ENCODE measurements at places on chromosomes 12 and 14. TPM values are rescaled to one million over a fixed set of nuclear protein-coding genes. Genes with fewer than 3 reads are reported as not detected.
A peak's percentile ranks its signal among the peaks of the same experiment; 100 is the strongest.

- no peak for DNase-seq
These were observed 99.1 kb upstream of the NAP1L1 start for GRCh38 chr12:76183459-76184186.

AGAP2 gene
- 0.92 TPM for total RNA-seq

- no peak for DNase-seq
These were observed 97.8 kb downstream of the HMGA2 start for GRCh38 chr12:65922077-65922476.

HSPB8 gene
- total RNA-seq = 3.5 TPM

DNA sequence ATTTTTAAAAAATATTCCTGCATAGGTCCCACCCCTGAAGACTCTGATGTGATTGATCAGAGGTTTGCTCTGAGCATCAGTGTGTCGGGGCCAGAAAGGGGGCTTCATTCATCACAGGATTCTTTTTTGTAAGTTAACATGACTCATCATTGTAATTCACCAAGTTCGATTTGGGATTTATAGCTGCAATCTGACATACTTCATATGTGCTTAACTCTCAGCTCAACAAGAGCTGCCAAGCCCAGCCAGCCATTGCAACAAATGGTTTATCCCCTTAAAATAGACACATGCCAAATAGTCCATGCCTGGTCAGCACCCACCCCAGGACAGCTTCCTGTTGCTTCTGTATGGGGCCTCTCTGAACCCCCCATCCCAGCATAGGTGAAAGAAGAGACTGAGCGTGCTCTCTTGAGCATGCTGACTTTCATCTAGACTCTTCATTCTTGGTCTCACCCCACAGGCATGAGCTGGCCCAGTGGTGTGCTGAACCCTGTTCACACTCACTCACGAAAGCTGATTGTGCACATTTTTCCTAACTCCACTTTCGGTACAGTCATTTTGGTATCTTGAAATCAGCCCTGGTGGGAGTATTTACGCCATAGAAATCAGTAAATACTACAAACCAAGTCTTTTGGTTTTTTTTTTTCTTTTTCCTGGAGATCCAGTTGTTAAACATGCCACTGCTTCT lies 101.4 kb downstream of the STAB2 start:
- no peak for DNase-seq

DNA sequence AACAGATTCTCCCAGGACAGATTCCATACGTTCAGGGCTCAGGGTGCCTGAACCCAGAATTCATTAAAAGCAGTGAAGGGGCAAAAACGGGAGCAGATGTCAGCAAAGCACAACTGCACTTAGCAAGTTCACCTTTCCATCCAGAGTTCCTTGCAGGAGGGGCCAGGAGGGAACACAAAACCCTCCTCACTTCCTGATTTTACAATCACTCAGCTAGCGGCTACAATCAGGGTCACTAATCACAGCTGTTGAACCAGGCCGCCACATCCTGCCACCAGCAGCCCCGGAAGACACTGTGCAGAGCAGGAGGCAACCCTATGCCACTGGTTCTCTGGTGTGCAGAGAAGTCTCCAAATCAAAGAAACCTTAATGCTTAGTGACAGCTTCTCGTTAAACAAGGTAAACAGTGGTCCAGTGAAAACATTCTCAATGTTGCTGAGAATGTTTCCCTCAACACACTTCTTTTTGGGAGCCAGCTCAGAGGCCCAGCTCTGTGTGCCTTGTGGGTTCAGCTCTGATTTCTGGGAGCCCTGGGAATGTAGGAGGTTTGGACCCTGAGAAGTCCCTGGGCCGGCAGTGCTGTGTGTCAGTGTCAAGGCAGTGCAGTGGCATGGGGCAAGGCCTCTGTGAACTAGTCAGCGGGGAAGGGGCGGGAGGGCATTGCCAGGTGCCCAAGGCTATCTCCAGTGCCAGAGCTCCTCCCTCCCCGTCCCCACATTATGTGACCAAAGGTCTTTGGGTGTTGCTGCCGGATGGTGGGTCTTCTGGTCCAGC lies 54.5 kb downstream of the VCPKMT start:
- peak; percentile 73 for DNase-seq

ABCB9 gene
- 4.6 TPM for total RNA-seq

DNA sequence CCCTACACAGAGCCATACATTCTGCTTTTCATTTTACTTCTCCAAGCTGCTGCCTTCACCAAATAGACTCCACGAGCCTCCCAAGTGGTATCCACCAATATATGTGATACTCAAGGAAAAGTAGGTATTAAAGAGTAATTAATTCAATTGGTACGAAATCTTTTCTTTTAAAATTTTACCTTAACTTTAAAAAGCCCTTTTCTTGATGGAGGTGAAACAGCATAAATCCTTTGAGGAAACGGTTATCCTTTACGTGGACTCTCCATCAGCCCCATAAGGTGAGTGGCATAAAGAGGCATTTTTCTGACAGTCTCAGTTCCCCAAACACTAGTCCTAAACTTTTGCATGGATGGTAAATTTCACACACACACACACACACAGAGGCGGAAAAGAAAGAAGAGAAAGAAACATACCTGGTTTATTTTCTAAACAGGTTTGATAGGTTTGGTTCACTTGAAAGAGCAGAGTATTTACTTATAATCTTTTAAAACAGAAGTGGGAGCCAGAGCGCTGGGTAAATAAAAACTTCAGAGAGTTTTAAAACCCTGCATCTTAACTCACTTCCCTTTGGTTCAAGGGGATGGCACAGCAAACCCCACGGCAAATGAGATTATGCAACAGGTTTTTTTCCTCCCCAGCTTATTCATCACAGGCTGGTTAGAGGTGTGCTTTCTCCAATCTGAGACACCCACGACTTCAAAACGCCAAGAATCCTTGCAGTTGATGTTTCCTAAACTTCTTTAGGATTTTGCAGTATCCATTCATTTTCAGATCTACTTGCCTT lies 1.9 kb downstream of the DUSP16 start:
- peak; percentile 65 for DNase-seq

DNA sequence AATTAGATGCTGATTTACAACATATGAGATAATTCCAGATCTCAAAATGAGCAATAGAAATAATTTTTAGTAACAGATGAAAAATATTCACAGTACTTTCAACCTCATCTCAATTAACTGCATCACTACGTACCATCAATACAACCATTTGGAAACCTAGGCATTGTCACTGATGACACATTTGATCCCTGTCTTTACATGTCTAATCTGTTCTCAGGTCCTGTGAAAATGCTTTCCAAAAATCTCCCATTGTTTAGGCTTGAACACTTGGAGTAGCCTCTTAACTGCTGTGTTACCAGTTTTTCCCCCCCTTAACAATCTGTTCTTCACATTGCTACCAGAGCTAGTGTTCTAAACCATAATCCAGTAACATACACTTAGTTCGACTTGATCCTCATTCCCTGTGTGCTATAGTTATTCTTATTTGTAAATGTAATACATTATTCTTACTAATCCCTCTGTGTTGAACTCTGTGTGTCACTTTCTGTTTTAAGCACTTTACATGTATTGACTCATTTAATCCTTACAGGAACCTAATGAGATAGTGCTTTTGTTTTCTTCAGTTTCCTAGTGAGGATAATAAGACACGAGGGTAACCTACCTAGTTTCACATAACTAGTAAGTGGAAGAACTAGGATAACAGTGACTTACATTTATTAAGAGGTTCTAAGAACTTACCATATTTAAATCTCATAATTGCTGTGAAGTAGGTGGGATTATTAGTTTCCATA lies 41.7 kb downstream of the LARP4 start:
- no peak for DNase-seq

RPS6KA5 gene
- 23.3 TPM for total RNA-seq

SERPINA5 gene
- total RNA-seq = 0.75 TPM

DNA sequence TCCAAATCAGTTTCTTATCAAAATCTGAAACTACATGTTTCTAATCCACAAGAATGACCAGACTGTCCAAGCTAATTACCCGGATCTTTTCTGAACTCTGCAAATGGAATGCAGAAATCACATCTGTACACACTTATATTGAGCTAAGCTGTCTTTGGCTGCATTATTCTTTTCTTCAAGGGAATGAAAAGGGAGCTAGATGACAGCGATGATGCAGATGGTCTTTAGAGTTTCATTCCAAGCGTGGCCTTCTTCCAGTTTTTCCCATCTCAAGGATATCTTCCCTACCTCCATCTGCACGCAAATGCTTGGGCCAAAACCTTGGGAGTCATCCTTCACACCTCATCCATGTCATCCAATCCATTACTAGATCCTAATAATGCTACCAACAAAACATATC lies 12.6 kb downstream of the KCNH5 start:
- DNase-seq = no peak

DNA sequence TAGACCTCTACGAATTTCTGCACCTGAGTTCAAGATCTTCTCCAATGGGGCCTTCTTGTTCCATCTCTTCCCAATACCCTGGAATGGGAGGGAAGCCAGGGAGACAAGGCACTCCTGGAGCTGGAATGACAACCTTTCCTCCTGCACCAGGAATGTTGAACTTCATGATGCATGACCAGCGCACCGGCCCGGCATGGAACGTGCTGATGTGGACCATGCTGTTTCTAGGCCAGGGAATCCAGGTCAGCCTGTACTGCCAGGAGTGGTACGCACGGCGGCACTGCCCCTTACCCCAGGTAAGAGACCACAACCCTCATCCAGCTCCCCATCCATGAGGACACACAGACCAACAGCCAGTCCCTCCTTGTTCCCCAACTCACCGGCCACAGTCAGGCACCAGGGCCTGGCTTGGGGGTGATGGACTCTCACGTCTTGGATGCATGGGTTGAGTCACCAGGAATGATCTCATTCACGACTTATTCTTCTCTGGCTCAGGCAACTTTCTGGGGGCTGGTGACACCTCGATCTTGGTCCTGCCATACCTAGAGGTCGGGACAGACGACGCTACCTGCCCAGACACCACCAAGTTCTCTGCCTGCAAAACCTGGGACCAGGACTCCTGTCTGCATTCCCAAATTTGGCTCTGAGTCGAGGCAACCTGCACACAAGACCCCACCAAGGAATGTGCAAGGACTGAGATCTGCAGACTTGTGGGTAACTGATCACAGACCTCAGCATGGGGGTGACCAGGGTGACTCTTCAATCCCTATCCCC lies 20.5 kb downstream of the SOAT2 start:
- no peak for DNase-seq

GRCh38 chr12:32765906-32766305 lies 10.2 kb upstream of the YARS2 start:
- no peak for DNase-seq

- no peak for DNase-seq
These were observed 145.2 kb upstream of the WSCD2 start for GRCh38 chr12:107983756-107984472.

DNA sequence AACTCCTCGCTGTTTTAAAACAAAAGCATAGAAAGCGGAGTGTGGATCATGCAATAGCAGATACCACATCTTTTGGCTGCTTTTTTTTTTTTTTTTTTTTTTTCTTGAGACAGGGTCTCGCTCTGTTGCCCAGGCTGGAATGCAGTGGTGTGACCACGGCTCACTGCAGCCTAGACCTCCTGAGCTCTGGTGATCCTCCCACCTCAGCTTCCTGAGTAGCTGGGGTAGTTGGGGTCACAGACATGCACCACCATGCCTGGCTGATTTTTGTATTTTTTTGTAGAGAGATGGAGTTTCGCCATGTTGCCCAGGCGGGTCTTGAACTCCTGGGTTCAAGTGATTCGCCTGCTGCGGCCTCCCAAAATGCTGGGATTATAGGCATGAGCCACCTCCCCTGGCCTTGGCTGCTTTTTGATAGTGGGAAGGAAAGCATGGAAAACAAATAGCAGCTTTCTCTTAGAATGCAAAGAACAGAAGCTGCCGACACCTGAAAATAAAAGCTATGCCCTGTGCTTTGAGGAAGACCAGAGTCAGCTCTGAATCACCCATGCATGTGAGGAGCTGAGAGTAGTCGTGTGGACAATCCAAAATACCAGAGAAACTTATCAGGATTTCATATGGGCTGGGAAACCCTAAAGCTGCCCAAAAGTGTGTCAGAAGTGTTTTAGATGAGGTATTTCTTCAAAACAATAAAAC lies 3.6 kb upstream of the ELK3 start:
- no peak for DNase-seq

PNP gene
- 93.6 TPM for total RNA-seq

- DNase-seq = no peak
These were observed 18.8 kb upstream of the LTA4H start for GRCh38 chr12:96054244-96054610.

DNA sequence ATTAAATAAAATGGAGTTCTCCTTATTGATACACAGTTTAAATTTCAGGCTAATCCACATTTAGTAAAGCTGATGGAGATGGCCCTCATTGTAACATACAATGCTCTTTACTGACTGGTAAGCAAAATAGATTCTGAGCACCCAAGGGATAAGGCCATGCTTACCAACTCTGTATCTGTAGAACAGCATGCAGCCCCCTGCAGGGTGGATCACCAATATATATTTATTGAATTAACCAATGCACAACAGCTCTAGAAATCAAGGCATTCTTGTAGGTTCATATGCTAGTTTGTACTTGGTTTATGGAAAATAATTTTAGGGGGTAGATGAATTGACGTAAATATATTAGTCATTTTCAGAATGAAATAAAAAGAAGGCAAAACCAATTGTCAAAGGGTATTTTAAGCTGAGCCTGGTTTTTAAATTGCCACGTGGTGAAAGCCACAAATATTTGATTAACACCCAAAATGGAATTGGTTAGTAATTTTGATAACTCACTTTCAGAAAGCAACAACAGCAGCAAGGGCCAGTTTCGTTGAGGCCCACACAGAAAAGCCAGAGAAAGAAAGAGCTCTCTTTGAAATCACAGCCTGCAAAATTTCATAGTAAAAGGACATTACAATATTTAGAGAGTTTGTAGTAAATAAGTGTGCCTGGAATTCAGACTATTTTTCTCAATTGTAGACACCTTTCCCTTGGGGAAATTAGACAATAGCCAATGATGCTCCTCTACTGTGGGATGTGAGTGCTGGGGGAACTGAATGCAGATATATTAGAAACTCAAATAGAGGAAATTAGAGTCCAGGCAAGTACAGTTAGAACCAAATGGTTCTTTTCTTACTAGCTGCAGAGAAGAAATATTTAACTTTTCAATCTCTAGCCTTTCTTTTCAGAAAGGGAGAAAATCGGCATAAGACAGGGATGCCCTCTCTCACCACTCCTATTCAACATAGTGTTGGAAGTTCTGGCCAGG lies 216.2 kb upstream of the ABCD2 start:
- no peak for DNase-seq

- DNase-seq = peak; percentile 66
These were observed 2.0 kb upstream of the PPP1CC start for GRCh38 chr12:110744601-110745264.

- no peak for DNase-seq
These were observed 177.9 kb upstream of the PRICKLE1 start for GRCh38 chr12:42767326-42767954.

PLEKHH1 gene
- total RNA-seq = 63.2 TPM

DAO gene
- 3.8 TPM for total RNA-seq

GRCh38 chr14:33596211-33597080 lies 354.4 kb downstream of the EGLN3 start:
- DNase-seq = no peak

- no peak for DNase-seq
These were observed 140.6 kb downstream of the EPS8 start for GRCh38 chr12:15648558-15648957.

METTL17 gene
- 65.1 TPM for total RNA-seq

- DNase-seq = peak; percentile 34
These were observed 82.2 kb downstream of the PAPOLA start for GRCh38 chr14:96584199-96584906.

Data from left colon (tissue), 2 donors.